Kidney capillary endothelial cell (primary cell): ENCODE measurements at places on chromosomes 1 and 21.

DNA sequence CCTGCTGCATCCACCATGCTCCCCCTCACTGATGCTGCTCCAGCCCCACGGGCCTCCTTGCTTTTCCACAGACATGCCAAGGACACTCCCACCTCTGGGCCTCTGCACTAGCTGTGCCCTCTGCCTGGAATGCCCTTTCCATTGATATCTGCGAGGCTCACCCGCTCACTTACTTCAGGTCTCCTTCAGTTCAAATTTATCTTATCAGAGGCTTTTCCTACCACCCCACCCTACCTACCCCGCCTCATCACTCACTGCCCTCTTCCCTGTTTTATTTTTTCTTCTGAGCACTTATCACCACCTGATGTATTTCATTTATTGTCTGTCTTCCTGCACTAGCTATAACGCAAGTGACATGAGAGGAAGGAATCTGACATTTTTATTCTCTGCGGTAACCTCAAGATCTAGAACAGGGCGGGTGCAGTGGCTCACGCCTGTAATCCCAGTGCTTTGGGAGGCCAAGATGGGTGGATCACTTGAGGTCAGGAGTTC, 7.0 kb downstream of the HSPG2 start:
- peak; percentile 16 for DNase-seq

GRCh38 chr21:43187715-43188114, 18.9 kb downstream of the CRYAA start:
- DNase-seq, result no peak

DNA sequence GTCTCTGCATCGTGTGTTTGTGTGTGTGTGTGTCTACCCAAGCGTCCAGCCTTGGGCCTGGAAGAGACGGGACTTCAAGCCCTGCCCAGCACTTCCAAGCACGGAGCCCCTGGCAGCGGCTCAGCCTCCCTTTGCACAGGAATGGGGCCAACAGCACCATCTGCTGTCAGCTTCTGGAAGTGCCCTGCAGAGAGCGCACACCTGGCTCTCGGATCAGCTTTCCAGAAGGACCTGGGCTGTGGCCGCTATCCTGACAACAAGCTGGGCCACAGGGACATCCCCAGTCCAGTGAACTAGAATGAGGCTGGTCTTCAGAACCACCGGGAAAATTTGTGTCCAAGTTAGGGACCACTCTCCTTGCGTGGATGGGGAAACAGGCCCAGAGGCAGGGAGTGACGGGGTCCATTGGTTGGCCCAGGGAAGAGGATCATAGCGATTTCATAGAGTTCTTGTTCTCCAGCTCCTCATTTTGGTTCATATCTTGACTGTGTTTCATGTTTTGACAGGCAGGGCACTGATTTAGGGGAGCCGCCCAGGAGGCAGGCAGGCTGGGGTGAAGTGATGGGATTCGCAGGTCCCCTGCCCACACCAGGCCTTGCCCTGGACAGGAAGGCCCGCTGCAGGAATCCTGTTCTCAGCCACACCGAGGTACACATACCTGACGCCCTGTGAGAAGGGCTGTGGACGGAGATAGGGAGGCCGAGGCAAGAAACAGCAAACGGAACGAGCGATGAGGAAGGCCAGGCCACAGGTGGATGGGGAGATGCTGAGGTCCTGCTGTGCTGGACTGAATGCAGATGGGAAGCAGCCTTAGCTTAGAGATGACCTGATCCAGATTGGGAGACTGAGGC, 38.4 kb downstream of the TAS1R2 start:
- peak; percentile 54 for DNase-seq

DNA sequence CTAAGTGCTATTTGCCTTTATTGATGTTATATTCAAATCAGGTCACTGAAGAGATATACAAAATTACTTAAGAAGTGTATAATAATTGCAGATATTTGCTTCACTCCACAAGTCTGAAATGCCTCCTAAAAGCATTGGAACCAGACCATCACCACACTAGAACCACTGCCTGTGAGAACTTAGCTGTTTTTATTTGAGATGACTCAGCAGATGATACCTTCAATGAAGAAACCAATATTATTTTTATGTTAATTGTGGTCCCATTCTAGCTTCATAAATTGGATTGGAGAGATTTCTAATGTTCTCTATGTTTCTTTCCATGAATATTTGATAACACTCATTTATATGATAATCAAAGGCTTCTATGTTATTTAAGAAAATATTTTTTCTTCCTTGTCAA, 740.6 kb downstream of the KCNT2 start:
- no peak for DNase-seq

GRCh38 chr1:34970829-34971228, 14.3 kb downstream of the TMEM35B start:
- DNase-seq, result no peak

GRCh38 chr1:37828410-37829074, 20.5 kb upstream of the YRDC start:
- no peak for DNase-seq

DNA sequence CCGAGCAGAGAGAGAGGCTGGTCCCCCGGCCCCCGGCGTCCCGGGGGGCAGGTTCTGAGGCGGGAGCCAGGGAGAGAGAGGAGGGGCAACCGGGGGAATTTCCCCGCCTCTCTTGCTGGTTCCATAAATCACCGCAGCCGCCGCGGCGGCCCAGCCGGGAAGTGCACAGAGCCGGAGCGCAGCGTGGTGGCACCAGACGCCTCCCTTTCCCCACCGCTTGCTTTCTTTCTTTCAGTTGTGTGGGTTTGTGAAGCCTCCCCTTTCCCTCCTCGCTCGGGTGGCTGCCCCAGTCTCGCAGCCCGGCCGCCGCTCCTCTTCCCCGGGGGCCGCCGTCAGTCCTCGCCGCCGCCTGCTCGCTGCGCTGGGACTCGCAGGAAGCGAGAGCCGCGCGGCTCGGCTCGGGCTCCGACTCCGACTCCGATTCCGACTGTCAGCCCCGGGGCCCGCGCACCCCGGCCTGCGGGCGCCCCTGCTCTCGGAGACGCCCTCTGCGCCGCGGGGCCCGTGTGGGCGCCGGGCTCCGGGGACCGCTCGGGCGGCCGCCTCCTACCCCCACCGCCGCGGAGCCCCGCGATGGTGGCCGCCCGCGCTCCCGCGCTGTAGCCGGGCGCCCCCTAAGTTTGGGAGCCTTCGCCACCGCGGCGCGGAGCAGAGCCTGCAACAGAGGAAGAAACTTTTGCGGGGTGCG, at the start of gene CACHD1:
TSS of gene CACHD1 (plus strand) at position 153 of the 688 bp plus-strand sequence. CDS start 616 bp downstream, outside the sequence.
- DNase-seq, result peak; percentile 75
